Stimulated activated naive CD4-positive, alpha-beta T cell (primary cell): ENCODE measurements at places on chromosomes 11 and 22.

- no peak for DNase-seq
Measured at GRCh38 chr22:40535642-40536041, 100.9 kb downstream of the MRTFA start.

GRCh38 chr11:86070142-86071056 lies 1.5 kb upstream of the PICALM start:
- DNase-seq: no peak

DNA sequence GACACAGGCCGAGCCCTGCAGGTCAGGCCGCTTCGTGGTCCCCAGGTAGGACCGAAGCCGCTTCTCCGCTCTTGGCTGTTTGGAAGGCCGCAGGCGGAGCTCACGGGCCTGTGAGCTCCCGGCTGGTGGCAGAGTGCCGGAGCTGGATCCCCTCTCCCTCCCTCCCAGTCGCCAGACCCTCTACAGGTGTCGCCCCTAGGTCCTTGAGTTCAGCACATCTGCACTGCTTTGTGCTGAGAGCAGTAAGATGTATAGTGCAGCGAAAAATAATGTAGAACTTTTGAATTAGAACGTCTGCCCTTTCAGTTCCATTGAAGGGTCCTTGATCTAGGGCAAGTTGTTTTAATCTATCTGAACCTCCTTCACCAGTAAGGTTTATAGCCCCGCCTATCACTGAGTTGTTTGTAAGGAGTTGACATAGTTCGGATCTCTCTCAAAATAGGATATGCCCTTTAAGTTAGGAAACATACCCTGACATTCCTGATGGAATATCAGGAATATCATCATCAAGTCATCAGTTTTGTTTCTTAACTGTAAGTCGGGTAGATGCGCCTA lies 419 bp downstream of the ANKRD49 start:
- no peak for DNase-seq

- no peak for DNase-seq
Measured at GRCh38 chr11:40188848-40189247, 1270.6 kb downstream of the LRRC4C start.

GRCh38 chr22:39724390-39724789 lies 153.8 kb downstream of the CACNA1I start:
- DNase-seq: no peak

GRCh38 chr11:36165621-36166397 lies 123.4 kb downstream of the COMMD9 start:
- DNase-seq: no peak

DNA sequence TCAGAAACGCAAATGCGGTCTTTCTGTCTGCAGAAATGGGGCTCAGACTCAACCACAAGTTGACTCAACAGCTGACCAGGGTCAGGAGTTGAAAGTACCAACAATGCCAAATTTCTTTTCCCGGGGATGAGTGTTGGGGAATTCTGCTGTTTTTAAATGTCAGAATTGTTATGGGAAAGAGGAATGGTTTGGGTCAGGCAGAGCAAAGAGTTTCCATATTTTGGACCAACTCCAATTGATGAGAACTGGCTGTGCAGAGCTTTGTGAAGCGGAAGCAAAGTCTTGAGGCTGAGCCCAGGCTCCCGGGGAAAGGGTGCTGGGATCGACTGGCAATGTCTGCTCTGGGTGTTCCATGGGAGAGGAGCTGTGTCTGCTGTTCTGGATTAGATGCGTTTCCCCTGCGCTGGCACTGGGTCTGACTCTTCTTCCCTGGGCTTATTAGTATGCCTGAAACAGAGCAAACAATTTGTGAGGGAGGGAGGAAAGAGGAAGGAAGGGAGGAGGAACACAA lies 36.2 kb downstream of the TXN2 start:
- DNase-seq: no peak

DNA sequence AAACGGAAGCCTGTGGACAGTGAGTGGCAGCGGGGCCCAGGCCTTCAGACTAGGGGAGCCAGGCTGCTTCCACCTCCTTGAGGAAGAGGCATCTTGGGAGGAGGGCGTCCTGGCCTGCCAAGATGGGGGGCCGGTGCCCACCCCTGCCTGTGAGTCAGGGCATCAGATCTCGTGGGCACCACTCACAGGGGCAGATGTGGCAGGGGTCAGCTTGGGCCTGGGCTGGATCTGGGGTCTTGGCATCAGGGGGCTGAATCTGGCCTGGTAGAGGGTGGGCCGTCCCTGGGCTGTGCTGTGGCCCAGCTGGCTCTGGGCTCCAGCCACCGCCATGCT lies 24.1 kb upstream of the TH start:
- no peak for DNase-seq

- DNase-seq: no peak
Measured at GRCh38 chr22:17769716-17770082, 4.6 kb downstream of the BID start.

GRCh38 chr11:133784359-133784758 lies 61.0 kb downstream of the SPATA19 start:
- no peak for DNase-seq

DNA sequence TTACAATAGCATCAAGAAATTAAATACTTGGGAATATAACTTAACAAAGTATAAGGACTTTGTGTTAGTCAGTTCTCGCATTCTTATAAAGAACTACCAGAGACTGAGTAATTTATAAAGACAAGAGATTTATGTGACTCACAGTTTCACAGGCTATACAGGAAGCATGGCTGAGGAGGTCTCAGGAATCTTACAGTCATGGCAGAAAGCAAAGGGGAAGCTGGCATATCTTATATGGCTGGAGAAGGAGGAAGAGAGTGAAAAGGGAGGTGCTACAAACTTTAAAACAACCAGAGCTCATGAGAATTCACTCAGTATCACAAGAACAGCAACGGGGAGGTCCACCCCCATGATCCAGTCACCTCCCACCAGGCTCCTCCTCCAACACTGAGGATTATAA lies 32.0 kb upstream of the CCDC134 start:
- no peak for DNase-seq

DNA sequence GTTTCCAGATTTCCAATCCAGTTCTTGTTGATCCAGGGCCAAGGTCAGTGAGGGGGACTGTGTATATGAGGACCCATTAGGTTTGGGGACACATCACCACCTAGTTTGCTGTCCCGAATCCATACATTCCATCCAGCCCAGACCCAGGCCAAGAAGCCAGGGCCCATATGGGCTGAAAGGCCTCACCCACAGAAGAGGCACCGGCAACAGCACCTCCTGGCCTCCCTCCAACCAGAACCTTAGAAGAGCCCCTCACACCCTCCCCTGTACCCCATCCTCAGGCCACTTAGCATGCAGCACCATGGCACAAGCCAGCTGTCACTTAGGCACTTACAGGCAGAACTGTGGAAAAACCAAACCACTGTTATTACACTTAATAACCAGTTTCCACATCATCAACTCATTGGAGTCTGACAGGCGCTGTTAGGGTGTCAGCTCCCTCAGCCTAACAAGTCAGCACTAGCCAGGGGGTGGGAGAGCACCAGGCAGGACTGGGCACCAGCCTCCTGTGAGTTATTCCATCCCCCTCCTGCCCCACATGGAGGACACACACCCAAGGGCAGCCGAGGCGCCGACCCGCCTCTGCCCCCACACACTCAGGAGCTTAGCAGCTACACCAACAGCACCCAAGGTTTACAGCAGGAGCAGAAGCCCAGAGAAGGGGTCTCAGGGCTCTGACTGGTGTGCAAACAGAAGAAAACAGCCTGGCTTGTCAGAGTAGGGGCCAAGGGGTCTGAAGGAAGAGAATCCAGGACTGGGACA lies 132.0 kb downstream of the BUD13 start:
- DNase-seq: no peak

DNA sequence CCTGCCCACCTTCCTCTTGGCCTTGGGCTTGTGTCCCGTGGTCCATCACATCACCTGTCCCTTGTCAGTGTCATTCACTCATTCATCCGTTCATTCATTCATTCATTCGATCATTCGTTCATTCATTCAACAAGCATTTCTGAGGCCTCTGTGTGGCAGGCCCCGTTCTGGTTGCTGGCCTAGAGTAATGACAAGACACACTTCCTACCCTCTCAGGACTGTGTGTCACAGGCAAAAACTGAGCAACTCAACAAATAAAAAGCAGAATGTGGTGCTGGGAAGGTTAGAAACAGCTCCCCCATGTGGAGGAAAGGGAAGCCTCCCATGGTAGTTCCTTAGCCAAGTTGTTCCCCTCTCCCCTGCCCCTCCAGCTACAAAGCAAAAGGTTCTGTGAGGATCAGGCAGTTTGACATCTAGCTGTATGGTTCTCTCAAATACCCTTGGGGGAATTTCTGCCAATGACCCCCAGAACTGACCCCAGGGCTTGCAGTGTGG lies 1.6 kb upstream of the OMP start:
- no peak for DNase-seq

GRCh38 chr11:101362643-101363042 lies 221.2 kb downstream of the TRPC6 start:
- DNase-seq: no peak
